ENCODE measurements at places on chromosomes 16 and 17.

DNA sequence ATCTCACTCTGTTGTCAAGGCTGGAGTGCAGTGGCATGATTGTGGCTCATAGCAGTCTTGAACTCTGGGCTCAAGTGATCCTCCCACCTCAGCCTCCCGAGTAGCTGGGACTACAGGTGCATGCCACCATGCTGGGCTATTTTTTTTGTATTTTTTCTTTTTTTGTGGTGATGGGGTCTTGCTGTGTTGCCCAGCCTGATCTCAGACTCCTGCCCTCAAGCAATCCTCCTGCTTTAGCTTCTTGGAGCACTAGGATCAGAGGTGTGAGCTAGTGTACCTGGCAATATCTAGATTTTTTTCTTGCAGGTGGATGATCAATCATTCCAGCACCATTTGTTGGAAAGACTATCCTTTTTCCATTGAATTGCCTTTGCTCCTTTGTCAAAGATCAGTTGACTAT lies 52.8 kb upstream of the IL34 start:
- no peak for DNase-seq

- no peak for DNase-seq
These were observed 5.6 kb downstream of the GFAP start for GRCh38 chr17:44909681-44910144.

DNA sequence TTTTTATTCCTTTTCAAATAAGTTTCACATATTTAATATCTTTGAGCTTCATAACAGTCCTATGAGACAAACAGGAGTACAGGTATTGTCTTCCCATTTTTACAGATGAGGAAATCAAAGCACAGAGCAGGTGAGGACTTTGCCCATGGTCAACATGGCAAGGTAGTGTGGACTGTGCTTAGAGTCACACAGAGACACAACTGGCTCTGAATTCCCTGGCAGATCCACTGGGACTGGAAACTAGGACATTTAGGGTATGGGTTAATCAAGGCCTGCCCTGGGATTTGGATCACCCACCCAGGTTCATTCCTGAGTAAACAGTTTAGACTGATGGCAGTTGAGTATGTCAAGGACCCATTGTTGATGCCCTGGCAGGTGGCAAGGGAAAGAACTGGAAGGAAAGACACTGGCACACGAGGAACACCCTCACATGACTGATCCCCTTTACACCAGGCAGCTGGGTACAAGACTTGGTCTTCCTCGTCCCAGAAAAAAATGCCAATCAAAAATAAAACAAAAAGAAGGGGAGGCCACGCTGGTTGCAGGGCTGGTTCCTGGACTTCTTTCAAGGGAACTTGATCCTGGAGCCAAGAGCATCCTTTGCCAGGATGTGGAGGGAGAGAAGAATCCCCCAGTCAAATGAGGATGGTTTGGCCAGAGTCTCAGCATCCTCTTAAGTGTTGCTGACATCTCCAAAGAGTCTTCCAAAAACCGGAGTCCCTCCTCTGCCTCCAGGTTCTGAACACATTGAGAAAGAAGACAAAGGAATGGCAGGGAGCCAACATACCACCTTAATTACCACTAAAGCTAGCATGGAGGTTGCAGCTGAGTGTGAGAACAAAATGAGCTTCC lies 34.9 kb downstream of the CHD9 start:
- no peak for DNase-seq

- DNase-seq, result no peak
These were observed 11.4 kb downstream of the GGA3 start for GRCh38 chr17:75250009-75250471.

- no peak for DNase-seq
These were observed 27.2 kb downstream of the NAGPA start for GRCh38 chr16:5006348-5007193.

DNA sequence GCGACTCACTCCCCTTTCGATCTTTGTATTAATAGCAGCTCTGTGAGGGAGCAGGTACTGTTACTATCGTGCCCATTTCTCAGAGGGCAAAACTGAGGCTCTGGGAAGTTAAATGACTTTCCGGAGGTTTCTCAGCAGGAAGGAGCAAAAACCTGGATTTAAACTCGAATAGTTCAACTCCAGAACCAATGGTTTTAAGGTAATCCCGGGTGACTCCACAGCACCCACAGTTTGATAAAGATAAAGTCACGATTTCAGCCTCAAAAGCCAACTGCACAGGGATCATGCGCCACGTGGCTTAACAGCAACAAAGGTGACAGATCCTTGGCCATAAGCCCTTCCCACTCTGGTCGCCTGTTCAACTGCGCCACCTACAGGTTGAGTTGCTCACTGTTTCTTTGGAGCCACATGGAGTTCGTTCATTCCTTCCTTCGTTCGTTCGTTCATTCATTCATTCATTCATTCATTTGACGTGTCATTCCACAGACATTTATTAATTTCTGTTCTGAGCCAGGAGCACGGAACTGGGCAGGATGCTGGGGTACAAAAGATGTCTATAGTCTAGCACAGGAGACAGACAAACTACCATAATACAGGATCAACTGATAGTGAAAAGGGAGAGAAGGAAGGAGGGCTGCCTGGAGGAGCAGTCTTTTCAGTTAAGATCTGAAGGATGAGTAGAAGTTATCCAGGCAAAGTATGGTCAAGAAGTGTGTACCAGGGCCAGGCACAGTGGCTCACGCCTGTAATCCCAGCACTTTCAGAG lies 134.8 kb downstream of the HS3ST2 start:
- peak; percentile 89 for DNase-seq

GRCh38 chr16:27181019-27181790 lies 22.1 kb upstream of the KDM8 start:
- no peak for DNase-seq

GRCh38 chr17:68701046-68701445 lies 99.9 kb upstream of the FAM20A start:
- no peak for DNase-seq

- DNase-seq, result no peak
These were observed 6.1 kb downstream of the TMEM235 start for GRCh38 chr17:78237401-78238012.

DNA sequence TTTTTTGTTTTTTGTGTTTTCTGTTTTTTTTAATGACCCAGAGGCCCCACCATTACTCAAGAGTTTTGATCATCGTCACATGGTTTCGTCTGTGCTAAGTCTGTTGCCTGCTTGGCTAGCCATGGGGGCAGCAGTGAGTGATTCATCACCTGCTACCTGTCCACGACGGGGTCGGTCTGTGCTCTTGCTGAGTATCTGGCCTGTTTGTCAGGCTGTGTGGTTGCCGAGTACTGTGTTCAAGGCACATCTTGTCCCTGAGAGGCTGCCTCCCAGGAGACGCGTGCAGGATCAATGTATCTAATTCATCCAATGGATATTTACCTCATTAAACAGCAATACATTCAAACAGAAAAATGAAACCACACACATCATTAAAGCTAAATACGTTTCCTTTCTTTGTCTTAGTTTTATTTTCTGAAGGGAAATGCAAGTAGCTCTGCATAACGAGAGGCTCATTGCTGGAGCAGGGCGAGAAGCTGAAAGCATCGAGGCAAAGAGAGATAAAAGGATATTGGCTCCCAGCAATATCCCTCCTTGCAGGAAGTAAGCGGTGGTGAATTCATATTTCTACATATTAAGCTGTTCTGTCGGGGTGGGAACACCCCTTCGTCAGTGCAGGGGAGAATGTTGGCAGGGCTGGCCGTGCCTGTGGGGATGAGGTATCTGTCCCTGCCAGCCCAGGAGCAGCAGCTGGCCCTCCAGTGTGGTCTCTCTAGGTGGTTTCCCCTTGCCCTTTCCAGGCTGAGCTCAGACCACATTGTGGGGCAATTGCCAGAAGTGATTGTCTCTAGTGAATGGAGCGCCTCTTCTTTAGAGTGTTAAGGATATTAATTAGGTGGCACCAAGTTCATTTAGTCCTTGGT lies 166.2 kb upstream of the ASIC2 start:
- DNase-seq, result no peak

- DNase-seq, result no peak
These were observed 1.8 kb upstream of the RASD1 start for GRCh38 chr17:17497845-17498520.

- DNase-seq, result no peak
These were observed 52.1 kb upstream of the CNEP1R1 start for GRCh38 chr16:49972961-49973360.

- DNase-seq, result no peak
These were observed 217.5 kb upstream of the CHMP6 start for GRCh38 chr17:80774146-80774545.

DNA sequence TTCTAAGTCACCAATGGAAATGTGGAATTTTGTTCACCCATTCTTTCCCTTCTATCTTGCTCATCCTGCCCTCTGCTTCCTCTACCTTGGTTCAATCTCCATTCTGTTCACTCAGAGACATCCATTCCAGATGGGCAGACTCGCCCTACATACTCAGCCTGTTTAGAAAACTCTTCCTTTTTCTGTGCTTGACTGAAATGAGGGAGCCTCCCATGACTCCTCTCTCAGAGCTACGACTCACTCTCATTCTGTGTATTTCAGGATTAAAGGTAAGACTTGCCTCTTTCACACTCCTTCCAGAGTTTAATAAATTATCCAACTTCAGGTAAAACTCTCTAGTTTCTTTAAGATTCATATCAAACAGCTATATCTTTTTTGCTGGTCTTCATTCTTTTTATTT lies 182.8 kb downstream of the HS3ST3A1 start:
- DNase-seq, result no peak

- DNase-seq, result no peak
These were observed 142.1 kb upstream of the RPH3AL start for GRCh38 chr17:494601-495265.

DNA sequence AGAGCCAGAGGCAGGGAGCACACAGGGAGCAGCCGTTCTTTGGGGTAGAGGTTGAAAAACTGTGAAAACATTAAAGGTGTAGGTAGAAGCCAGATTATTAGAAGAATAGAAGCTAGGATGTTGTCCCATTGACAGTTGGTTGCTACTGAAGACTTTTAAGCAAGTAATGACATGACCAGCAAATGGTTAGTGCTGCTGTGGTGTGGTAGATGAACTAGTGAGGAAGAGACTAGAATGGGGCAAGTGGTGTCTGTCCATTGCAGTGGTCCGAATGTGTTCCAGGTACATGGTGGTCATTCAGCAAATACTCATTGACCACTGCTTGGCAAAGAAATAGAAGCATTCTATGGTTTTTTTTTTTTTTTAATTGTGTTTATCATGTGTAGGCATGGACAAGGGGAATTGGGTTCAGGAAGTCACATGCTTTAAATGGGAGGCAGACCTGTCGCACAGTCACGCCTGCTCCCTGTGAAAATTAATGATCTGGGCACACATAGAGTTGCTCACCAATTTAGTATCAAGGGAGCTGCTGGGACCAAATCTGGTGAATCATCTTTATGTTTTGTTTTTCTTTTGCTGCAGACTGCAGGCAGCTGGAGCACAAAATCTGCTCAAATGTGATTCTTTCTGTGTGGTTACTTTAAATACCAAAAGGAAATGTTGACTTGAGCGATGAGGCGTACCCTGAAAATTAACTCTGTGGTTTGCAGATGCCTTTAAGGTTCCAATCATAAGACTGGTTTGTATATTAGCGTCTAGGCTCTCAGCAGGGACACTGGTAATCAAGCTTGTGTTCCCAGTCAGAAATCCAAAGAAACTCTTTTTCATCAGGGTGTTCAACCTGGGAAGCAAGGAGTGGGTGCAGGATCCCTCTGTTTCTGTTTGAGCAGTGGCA lies 30.7 kb downstream of the YPEL2 start:
- no peak for DNase-seq

GRCh38 chr16:56789360-56789759 lies 59.4 kb downstream of the NUP93 start:
- peak; percentile 17 for DNase-seq

DNA sequence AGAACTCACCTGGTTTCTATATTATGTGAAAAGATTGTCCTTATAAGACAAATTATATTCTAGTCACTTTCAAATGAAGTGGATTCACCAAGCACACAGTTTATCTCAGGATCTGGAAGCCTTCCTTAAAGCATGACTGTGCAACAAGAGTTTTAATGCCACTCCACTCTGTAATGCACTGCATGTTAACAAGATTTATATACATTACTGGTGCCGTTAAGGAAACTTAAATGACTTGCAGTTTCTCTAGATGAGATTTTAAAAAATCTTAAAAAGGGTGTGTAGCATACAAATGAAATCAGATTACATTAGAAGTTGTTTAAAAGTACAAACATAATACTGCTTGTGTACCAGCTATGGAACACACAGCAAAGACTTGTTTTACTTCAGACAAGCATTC lies 150.8 kb downstream of the SNX11 start:
- no peak for DNase-seq

DNA sequence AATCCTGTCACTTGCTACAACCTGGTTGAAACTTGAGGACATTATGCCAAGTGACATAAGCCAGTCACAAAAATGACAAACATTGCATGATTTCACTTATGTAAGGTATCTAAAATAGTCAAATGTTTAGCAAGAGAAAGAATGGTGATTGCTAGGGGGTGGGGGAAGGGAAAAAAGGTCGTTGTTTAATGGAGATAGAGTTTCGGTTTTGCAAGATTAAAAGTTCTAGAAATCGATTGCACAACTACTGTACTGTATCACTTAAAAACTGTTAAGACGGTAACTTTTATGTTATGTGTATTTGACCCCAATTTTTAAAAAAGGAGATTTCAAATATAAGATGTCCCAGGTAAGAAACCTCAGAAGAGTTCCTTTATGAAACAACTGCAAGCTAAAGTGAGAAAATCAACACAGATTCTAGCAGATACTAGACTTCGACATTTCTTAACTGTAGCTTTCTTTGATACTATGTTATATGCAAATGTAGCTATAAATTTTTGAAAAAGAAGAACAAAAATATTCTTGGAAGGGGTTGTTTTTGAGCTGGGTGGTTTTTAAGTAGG lies 5.9 kb downstream of the MEOX1 start:
- no peak for DNase-seq

DNA sequence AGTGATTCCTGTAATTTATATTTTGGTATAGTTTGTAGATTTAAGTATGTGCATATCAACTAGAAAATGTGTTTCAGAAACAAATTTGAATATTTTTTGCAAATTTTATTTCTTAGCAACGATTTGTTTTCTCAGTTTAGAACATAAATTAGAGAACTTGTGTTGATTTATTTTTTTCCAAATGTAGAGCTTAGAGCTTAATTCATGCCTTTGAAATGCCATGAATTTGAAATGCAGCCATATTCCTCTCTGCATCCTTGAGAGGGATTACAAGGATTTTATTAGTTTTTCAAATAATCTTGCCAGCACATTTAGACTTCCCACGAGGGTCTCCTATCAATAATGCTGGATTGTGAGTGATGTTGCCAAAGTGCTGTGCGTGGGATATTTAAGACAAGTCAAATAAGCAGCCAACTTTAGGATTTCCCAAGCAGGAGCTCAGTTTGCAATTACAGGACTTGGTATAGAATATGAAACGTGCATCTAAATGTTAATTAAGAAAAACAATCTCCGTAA lies 6.7 kb upstream of the SMPD3 start:
- DNase-seq, result no peak

GRCh38 chr17:385178-385835 lies 32.7 kb upstream of the RPH3AL start:
- peak; percentile 69 for DNase-seq

- no peak for DNase-seq
These were observed 38.6 kb downstream of the RNF112 start for GRCh38 chr17:19449656-19450055.

- DNase-seq, result peak; percentile 89
These were observed 697 bp downstream of the CTF1 start for GRCh38 chr16:30896889-30897733.

Measured in K562 (cell line).